Immature natural killer cell (primary cell): ENCODE measurements at places on chromosomes 1 and 21. TPM values are rescaled to one million over a fixed set of nuclear protein-coding genes. Genes with fewer than 3 reads are reported as not detected.

The MYCBP gene
- 39.3 TPM for polyA plus RNA-seq

The PGLYRP4 gene
- not detected for polyA plus RNA-seq

DNA sequence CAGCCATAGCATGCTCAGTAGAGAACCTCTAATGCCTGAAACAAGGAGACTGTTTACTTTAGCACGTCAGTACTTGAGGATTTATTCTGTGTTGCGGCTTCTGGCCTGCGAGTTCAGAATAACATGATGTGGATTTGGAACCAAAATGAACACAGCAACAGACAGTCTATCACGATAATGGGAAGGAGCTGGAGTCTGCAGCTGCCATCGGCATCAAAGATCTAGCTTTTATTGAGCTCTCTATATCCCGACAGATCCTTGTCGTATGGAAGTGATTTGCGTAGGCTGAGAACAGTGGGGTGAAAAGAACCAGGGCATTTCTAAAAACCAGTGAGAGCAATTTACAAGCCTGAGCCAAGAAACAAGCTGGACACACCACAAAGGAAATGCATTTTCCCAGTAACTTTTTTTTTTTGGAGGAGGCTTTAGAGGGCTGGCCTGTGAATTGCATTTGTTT, 294.2 kb downstream of the KIF26B start:
- DNase-seq, result no peak
- H3K27me3 ChIP-seq, result peaks cover 2% of the 10 kb centered on the region
- no peaks in the 10 kb centered on the region for H3K36me3 ChIP-seq
- no peak overlapping the region for H3K27ac ChIP-seq

DNA sequence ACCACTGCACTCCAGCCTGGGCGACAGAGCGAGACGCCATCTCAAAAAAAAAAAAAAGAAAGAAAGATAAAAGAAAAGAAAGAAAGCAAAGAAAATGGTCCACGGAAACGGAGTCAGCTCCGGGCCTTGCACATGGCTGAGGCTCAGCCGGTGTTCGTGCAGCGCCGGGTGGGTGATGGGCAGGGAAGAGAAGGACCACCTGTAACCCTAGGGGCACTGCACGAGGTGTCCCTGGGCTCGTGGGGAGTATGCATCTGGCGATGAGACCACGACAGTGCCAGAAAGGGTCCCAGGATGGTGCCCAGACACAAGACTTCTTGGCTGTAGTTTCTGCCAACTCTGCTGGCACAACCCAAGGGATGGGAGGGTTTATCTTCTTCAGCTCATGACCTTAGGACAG, 5.8 kb downstream of the CDA start:
- DNase-seq, result no peak
- H3K36me3 ChIP-seq, result no peaks in the 10 kb centered on the region

DNA sequence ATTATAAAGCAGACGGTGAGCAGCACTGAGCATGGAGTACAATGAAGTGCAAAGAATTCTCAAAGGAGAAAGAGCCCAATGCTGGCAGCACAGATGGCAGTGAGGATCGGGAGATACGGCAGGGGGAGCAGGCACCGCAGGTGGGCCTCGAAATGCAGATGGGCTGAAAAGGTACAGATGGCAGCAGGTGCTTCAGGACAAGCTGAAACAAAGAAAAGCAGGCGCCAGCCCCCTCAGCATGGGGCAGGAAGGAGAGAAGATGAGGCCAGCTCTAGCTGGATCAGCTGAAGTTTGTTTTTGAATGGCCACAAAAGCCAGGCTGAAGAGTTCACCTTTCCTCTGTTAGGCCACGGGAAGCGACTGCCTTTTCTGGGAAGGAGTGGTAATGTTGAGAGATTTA, 7.7 kb downstream of the CFAP298 start:
- H3K36me3 ChIP-seq, result peaks cover 48% of the 10 kb centered on the region
- no peak overlapping the region for H3K4me3 ChIP-seq
- H3K4me1 ChIP-seq, result no peaks in the 10 kb centered on the region
